AG04449 (cell line): ENCODE measurements at places on chromosomes 5 and 9.

GRCh38 chr5:145835848-145836239 is 702 bp upstream of the PRELID2 start:
- DNase-seq = no peak

DNA sequence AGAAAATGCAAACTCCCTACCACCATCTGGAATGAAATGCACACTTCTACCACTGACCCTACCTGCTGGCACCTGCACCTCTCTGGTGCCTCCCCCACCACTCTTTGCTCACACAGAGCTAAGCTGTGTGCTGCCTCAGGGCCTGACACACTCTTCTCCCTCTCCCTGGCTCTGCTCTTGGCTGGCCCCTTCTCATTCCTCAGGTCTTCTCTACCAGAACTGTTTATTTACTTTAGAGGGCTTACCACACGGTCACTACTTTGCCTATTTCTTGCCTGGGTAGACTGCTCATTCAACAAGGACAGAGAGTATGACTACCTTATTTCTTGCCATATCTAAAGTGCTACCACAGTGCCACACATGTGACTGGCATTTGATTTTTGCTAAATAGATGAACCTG is 3.3 kb downstream of the REEP5 start:
- DNase-seq = no peak

DNA sequence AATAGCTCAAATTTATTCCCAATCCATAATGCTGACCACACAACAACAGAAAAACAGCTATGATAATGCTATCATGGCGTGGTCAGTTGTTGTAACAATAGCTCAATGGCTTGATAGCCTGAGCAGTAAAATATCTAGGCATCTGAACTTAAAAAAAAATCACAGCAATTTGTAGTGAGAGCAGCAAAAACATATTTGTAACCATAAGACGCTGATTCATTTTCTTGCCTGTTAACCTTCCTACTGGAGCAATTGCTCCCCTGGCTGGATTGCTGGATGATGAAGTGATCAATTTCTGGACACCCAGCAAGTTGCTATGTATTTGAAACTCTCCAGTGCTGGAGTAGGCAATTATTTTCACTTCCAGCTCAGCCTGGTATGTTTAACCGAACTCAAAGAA is 115.1 kb downstream of the PCSK1 start:
- DNase-seq = no peak

DNA sequence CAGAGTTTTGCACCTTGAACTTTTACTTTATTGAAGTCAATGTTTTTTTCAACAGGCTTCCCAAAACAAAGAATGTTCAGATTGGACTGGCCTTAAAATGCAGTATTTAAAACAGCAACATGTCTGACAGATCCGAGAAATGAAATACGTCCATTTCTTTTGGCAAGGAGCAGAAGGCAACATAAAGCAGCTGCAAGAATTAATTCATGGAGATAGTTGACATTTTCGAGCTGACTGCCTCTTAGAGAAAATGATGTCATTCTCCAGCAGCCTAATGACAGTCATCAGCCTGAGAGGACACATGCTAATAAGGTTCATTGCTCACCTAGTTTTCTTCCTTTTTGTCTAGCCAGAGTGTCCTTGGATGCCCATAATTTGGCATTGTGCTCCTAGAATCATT is 232.2 kb upstream of the SEMA6A start:
- no peak for DNase-seq

DNA sequence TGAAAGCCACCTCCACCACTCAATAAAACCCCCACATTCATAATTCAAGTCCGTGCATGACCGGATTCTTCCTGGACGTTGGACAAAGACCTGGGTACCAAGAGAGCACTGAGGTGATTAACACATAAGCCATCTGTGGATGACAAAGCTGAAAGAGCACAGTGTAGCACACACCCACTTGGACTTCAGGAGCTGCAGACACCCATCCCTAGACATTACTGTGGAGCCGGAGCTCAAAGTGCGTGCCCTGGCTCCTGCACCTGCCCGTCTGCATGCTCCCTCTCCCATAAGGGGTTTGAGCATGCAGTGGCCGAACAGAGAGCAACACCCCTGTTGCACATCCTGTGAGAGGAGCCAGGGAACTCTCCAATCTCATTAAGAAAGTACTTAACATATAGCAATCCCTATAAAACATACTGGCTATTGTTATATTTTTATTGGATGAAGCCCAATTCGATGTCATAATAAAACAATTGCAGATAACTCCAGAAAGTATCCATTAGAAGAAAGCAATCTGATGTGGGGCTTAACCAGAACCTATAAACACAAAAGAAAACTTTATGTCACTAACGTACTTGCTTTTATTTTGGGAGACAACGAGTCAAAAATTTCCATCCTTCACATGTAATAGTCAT is 1174.2 kb upstream of the C9orf72 start:
- no peak for DNase-seq

DNA sequence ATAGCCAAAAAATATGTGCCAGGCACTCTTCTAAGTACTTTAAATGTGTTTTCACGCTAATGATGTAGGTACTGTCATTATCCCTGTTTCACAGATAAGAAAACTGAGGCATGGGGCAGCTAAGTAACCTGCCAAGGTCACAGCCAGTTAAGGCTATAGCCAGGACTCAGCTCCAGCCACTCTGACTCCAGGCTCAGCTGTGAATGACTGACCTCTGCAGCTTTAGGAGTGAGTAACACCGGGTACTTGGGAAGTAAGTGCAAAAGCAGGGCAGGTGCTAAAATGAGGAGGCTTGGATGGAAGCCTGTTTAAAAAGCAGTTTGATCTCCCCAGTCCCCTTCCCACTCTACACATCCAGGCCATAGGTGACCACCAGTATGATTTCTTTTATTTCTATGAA is 10.6 kb upstream of the SHC3 start:
- no peak for DNase-seq

GRCh38 chr9:19809422-19810269 is 20.8 kb upstream of the SLC24A2 start:
- no peak for DNase-seq

- no peak for DNase-seq
Measured at GRCh38 chr5:133520062-133520461, 92.3 kb downstream of the FSTL4 start.

GRCh38 chr5:135273212-135273611 is 125.8 kb downstream of the MACROH2A1 start:
- DNase-seq = no peak

DNA sequence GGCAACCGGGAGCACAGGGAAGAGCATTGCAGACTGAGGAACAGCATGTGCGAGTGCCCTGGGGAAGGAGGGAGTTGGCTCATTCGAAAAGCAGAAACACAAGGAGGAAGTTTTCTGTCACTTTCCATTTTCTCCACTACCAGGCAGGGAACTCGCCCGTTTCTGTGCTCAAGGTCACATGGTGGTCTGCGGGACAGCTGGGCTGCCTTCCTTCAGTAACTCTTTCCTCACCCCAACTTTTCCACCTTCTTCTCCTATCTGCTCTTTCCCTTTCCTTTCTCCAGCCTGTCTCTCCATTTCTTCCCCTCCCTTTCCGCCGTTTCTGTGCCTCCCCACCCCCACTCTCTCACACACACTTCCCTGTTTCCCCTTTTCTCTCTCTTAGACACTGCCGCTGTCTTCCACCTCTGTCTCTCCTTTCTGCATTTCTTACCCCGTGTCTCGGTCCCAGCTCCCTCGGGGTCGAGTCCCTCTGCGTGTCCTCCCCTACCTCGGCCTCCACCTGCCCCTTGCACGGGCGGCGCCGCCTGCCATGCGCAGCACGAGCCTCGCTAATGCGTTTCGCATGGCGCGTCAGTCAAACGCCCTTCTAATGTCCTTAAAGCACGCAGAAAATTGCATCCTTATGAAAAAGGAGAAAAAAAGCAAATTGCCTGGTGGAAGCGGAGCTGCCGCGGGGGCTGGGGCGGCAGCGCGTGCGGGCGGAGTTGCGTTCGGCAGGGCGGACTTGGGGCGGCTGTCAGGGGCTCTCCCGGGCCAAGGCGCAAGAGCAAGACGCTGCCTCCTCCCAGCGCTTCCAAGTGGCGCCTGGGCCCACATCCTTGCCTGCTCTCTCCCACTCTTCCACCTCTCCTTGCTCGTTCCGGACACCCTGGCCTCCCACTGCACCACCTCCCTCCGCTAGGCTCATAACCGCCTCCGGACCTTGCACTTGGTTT is 9.5 kb downstream of the BARX1 start:
- DNase-seq = no peak
